ENCODE measurements at places on chromosomes 11 and 22.
A peak's percentile ranks its signal among the peaks of the same experiment; 100 is the strongest.

GRCh38 chr11:36564376-36565030 is 3.3 kb upstream of the RAG1 start:
- DNase-seq: peak; percentile 20

- no peak for DNase-seq
Measured at GRCh38 chr11:33017478-33017877, 1.8 kb downstream of the DEPDC7 start.

GRCh38 chr11:10934293-10934860 is 76.5 kb upstream of the ZBED5 start:
- DNase-seq: no peak

DNA sequence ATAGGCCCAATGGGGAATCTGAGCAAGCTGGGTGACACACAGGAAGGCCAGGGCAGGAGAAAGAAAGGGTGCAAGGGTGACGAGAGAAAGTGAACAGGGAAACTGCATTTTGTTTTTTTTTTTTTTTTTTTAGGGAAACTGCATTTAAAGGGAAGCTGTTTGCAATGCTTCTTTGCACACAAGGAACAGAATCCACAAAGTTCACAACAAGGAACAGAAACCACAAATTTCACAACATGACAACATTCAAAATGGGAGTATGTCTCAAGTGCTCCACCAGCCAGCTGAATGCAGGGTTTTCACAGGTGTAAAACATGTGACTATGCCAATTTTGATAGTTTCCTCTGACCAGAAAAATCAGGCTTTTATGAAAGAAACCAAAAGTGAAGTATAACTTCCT is 6.8 kb upstream of the PLAAT3 start:
- DNase-seq: no peak

DNA sequence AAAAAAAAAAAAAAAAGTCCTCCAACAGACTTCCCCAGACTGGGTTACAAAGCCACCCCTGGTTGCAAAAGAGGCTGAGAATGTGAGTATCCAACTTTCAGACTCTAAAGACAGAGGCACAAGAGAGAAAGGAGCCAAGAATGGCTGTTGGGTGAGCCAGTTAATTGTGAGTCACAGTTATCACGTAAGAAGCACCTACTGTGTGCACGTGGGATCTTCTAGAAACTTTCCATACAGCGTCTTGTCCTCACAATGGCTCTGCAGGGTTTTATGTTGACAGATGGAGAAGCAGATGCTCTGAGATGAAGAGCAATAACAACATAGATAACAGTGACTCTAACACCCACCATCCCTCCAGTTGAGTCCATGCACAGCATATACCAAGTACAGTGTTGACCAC is 41.0 kb downstream of the CD82 start:
- no peak for DNase-seq

- no peak for DNase-seq
Measured at GRCh38 chr11:129652835-129653234, 162.8 kb upstream of the TMEM45B start.

- no peak for DNase-seq
Measured at GRCh38 chr11:11107076-11107723, 245.8 kb downstream of the CSNK2A3 start.

- no peak for DNase-seq
Measured at GRCh38 chr11:75406338-75406777, 7.0 kb downstream of the RPS3 start.

DNA sequence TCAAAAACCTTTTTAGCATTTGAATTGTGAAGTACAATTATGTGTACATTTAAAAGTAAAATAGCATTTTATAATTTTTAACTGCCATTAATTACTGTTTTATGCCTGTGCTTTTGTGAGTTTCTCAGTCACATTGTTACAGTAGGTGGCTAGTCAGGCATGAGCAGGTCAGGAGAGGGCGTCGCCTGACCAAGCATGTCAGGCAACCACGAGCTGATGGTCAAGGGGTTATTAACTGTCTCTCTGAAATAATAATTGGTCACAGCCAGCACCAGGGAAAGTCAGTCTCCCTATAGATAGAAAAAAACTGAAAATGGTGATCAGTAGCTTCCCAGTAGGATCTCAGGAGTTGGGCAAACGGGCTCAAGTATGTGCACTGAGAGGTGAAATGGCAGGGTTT is 19.4 kb upstream of the CCDC81 start:
- DNase-seq: no peak

GRCh38 chr11:92329137-92329536 is 104.5 kb downstream of the FAT3 start:
- DNase-seq: no peak

DNA sequence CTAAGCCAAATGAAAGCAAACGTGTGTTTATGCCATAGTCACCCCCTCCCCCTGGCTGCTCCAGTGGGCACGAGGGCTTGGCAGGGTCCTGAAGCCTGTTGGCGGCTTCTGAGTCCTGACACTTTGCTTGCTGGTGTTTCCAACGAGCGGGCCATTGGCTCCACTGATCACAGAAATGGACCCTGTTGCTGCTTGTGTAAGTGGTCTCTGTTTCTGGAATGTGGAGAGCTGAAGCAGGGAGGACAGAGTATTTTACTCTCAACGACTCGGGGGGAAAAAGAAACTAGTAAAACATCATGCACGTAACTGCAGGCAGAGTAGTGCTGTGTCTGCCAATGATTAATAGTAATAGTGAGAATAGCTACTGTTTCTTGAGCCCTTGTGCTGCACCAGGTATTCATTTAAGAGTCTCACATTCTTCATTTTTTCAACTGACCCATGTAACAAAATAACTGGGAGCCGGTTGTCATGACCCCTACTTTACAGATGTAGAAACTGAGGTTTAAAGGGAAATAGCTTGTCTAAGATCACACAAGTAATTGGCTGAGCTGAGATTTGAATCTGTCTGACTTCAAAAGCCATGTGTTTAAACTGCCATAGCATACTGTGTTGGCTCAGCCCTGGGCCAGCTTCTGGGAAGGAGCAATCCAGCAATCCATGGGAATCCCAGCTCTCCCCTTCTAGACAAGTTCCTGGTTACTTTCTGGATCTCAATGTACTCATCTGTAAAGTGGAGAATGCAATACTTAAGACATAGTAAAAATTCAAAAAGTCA is 526.7 kb downstream of the INSC start:
- no peak for DNase-seq

- DNase-seq: no peak
Measured at GRCh38 chr11:96329419-96329818, 13.6 kb downstream of the MAML2 start.

- DNase-seq: no peak
Measured at GRCh38 chr11:20017320-20017719, 143.0 kb downstream of the DBX1 start.

DNA sequence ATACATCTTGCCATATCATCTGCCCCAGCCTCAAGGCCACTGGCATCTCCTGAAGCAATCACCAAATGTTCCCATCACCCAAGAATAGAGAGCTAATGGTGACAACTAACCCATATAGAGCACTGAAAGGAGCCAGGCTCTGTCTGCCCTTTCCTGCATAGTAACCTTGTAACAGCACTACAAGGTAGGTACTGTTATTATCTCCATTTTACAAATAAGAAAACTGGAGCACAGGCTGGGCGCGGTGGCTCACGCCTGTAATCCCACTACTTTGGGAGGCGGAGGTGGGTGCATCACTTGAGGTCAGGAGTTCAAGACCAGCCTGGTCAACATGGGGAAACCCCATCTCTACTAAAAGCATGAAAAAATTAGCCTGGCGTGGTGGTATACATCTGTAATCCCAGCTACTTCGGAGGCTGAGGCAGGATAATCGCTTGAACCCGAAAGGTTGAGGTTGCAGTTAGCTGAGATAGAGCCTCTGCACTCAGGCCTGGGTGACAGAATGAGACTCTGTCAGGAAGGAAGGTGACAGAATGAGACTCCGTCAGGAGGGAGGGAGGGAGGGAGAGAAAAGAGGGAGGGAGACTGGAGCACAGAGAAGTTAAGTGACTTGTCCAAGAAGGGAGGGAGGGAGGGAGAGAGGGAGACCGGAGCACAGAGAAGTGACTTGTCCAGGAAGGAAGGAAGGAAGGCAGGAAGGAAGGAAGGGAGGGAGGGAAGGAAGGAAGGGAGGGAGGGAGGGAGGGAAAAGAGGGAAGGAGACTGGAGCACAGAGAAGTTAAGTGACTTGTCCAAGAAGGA is 2.2 kb downstream of the SLC35F2 start:
- no peak for DNase-seq

- DNase-seq: no peak
Measured at GRCh38 chr11:134980819-134981710, 569.0 kb upstream of the B3GAT1 start.

DNA sequence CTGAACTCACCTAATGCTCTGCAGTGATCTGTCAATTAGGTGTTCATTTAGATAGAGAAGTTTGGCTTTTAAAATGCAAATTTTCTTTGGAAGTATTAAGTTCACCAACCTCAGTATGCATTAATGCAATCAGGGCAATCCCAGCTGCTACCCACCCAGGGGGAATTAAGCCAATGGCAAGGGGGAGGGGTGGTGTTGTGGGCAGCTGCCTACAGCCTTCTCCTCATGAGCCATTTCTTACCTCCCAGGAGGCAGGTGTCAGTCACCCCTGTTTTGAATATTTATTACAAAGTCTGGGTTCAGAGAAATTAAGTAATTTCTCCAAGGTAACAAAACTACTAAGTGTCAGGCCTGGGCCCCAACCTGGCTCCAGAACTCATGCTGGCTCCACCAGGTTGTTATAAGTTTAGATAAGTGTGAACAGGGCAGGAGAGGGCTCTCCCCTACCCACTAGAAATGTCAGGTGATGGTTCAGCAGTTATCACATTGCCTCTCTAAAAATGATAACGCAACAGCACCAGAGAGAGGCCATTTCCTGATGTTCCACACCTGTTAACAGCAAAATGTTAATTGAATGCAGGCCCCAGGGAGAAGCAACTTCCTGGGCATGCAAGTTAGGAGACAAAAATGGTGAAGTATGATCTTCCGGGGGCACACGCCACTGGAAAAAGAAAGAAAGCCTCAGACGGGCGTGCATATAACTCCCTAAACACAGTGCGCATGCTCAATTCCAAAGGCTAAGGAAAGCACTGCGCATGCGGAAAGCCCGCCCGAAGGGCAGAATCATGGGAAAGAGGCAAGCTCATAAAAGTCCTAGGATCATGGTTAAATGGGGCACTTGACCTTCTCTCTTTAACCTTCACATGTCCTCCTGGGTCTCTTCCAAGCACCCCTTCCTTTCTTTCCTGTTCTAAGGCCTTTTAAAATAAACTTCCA is 35.4 kb upstream of the GNAZ start:
- DNase-seq: no peak

GRCh38 chr22:36612458-36612857 is 83.5 kb upstream of the EIF3D start:
- no peak for DNase-seq

- DNase-seq: peak; percentile 40
Measured at GRCh38 chr11:74019860-74020259, 11.0 kb upstream of the UCP3 start.

- no peak for DNase-seq
Measured at GRCh38 chr11:57094181-57094935, 87.4 kb upstream of the LRRC55 start.

GRCh38 chr11:83566950-83567349 is 280.8 kb upstream of the CCDC90B start:
- no peak for DNase-seq

DNA sequence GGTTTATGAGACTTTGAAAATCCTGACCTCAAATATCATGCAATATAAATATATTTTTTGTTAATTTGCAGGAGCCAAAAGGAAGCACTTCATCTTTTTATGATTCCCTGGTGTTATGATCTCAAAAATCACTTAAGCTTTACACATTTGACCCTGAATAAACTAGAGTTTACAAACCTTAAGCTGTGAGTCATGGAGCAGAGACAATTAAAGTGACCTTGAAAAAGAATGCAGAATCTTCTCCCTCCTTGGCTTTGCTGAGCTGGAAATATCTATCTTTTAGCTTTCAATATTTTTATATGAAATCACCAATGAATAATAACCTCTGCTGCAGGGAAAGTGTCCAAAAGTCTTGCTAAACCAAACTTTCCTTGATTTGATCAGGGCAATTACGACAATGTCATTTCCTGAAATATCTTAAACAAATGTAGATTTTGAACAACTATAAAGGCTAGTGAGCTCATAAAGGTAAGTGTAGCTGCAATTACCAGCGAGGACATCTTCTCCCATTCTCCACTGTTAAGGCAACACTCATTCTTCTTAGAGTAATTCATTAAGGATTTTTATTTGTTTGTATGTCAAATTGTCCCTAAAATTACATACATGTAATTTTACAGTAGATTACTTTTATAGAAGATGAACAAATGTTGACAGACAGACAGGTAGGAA is 747.0 kb upstream of the LUZP2 start:
- no peak for DNase-seq

- no peak for DNase-seq
Measured at GRCh38 chr11:70885281-70886231, 366.8 kb downstream of the SHANK2 start.

DNA sequence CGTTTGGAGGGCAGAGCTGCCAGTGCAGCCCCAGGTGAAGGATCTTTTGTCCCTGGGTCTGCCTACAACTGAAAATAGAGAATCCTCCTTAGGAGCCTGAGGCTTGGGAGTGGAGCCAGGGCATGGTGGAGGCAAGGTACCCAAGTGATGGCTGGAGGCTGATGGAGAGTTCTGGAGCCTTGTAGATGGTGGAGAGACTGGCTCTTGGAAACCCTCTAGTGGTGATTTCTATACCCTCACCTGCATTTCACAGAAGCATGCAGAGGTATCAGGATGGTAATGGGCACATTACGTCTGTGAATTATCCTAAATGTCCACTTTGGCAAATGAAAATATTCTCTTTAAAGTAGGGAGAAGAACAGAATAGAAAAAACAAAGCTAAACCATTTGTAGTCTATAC is 44.4 kb downstream of the INSC start:
- no peak for DNase-seq

- no peak for DNase-seq
Measured at GRCh38 chr11:108221911-108222573, 396 bp downstream of the NPAT start.

Measured in activated CD4-positive, alpha-beta T cell treated with anti-CD3 and anti-CD28 coated beads for 24 hours (primary cell).